ENCODE measurements at places on chromosomes 2 and 18.
A peak's percentile ranks its signal among the peaks of the same experiment; 100 is the strongest.

DNA sequence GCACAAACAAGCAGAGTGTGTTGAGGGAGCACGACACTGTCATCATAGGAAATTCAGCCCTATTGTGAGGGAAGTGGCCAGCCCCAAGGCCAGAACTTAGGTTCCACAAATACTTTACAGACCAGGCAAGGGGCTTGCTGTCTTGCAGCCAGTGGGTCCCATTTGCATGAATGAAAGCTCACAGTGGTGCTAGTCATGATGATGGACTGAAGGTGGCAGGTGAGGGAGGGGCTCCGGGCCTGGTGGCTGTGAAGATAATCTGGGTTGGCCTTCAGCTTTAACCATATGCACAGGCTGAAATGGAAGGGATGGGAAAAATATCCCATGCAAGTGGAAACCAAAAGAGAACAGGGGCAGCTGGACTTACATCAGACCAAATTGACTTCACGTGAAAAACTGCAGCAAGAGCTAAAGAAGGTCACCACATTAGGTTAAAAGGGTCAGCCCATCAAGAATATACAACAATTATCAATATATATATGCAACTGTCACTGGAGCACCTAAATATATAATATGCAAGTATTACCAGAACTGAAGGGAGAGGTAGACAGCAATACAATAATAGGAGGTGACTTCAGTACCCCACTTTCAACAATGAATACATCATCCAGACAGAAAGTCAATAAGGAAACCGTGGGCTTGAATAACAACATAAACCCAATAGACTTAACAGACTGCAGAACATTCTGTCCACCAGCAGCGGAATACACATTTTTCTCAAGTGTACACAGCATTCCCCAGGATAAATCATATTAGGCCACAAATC lies 39.6 kb downstream of the DCDC2C start:
- no peak for DNase-seq

GRCh38 chr2:147099845-147100244 lies 745.0 kb upstream of the ACVR2A start:
- DNase-seq, result no peak

DNA sequence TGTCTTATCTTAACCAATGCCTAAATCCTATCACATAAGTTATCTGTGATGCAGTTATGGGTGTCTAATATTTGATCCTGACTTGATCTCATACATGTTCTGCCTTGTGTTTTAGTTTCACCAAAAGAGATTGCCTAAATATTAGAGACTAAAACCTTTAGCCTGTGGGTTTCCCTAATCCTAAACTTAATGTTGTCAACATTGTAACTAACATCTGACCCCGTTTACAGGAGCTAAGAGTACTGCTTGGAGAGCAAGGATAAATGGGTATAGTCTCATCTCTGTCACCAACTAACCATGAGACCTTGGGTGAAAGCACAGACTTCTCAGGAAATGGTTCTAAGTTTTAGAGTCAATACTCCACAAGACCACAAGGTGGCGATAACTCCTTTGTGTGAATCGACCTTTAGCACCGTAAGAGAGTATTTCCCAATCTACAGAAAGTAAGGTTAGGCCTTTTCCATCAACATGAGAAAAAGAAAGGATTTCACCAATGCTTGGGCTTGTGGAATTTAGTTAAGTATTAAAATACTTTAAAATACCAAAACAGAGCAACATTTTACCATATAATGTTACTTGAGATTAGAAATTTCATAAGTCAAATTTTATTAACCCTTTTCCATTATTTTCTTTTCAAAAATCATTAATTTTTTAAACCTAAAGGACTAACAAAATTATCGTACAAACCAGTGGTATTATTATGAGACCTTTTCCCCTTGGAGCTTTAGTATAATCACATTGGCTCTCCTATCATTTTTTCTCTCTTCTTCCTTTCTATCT lies 60.5 kb downstream of the G6PC2 start:
- peak; percentile 67 for DNase-seq

DNA sequence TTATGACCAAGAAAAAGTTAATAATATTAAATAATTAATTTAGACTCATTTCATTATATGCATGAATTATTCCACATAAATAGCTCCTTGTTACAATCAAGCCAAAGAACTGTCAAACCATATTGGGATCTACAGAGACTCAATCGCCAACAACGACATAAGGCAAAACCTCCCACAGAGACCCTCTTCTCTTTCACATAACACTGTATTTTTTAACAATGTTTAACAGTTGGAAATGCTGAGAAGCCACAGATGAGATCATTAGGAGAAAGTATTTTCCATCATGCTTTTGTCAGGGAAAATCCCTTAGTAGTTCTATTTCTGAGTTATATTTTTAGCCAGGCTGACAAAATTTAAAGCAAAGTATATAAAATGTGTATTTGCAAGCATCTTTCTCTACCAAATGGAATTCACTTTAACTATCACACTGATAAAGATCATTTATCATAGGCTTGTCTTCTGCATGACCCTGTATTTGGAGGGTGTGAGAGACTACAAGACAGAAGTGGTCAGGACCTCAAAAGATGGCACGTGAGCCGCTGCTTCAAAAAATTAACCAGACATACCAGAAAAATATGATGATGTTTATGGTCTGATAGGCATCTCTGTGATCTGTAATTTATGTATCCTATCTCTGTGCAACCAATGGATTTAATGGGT lies 383.8 kb downstream of the NRXN1 start:
- no peak for DNase-seq

GRCh38 chr2:109143214-109144187 lies 14.5 kb downstream of the SH3RF3 start:
- peak; percentile 52 for DNase-seq

DNA sequence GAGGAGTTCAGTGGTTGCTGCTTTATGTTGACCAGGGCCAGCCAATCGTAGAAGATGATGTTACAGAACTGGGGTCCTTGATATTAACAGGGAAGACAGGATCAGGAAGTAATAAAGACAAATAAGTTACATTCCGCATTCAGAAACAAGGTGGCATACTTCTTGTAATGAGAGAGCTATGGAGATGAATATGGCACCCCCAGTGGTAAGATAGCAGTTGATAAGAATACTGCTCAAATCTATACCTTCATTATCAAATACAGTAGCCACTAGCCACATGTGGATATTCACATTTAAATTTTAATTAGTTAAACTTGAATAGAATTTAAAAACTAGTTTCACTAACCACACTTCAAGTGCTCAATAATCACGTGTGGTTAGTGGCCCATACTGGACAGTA lies 290.4 kb upstream of the RBMS1 start:
- DNase-seq, result no peak

- no peak for DNase-seq
These were observed 8.8 kb downstream of the NMUR1 start for GRCh38 chr2:231521443-231521842.

DNA sequence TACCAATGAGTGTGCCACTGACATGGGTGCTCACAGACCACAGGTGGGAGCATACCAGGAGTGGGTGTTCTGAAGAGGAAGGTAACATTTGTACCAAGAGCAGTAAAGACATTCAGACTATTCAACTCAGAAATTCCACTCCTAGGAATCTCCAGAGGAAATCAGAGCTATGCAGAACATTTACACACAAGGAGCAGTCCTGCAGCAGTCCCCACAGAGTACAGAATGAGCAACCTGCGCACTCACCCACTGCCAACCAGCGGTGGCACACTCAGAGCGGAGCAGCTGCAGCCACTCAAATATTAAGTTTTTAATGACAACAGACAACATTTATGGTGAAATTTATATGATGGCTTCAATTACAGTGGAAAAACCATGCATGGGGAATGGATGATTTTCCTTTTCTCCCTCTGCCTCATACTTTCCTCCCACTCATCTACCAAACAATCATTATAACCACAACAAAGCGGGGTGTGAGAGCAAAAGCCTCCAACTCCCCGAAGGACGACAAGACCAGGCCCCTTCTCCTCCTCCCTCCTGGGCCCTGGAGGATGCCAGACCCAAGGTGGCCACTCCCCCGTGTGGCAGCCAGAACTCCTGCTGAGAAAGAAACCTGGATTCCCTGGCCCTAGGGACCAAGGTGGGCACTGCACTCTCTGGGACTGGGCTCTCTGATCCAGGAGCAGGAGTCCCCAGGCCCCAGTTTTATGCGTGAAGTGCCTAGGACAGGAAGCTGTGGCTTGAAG lies 5.4 kb downstream of the HS6ST1 start:
- DNase-seq, result no peak

GRCh38 chr2:119064567-119064966 lies 94.0 kb downstream of the C1QL2 start:
- DNase-seq, result no peak

DNA sequence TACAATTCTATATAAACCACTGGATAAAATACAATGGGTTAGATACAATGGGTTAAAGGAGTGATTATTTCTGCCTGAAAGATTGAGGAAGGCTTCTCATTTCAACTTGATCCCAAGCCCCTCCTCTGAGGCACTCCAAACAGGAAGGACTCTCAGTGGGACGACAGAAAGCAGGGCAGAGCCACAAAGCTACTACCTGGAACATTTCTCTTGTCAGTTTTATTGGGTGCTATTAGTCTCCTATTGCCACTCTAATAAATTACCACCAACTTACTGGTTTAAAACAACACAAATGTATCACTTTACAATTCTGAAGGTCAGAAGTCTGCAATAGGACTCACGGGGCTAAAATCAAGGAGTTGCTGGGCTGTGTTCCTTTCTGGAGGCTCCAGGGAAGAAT lies 146.7 kb downstream of the MREG start:
- no peak for DNase-seq

GRCh38 chr2:24720310-24720709 lies 72.9 kb downstream of the PTRHD1 start:
- no peak for DNase-seq

GRCh38 chr18:55738483-55739114 lies 150.6 kb upstream of the TCF4 start:
- no peak for DNase-seq

DNA sequence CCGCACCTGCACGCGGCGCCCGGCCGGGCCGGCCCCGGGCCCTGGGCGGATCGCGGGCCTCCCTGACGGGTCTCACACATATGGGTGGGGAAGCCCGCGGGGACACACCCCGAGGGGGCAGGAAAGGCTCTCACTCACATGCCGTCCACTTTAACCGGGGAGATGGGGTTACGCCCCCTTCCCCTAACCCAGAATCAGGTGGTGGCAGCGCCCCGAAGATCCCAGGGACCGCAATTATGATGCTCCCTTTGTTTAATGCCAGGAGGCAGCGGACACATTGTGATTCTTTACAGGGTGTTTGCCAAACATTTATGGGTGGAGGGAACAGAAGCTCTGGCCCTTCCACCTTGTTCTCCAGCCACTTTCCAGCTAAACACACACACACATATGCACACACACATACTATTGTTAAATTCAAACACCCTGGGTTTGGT lies 424 bp upstream of the ANKRD44 start:
- DNase-seq, result no peak

DNA sequence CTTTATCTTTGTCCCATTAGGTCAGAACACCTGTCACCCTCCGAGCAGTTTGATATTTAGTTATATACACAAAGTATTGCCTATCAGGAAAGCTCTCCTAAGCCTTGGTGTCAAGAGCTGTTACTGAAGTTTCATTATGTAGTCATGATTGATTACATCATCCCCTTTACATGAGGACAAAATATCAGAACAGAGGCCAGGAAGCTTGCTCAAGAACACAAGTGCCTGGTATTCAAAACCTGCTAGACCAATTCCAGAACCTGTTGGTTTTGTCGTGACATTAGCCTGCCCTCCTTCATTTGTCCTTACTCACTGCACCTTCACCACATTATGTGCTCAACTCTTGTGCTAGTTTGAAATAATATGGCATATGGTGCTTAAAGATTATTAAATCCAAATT lies 377.1 kb downstream of the CDH19 start:
- DNase-seq, result no peak

DNA sequence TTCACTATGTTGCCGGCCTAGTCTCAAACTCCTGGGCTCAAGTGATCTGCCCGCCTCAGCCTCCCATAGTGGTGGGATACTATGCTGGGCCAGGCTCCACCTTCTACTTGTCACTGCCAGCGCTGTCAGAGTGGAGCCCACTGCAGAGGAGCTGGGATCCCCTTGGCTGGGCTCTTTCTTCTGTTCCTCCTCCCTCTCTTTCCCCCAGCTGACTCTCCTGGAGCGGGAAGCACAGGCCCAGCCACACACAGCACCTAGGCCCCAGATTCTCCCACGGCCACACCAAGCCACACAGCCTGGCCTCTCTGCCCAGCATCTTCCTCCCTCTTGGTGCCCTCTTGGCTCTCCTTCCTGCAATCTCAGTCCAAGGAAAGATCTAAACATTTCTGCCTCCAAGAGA lies 3.7 kb upstream of the GAREM2 start:
- DNase-seq, result no peak

- DNase-seq, result no peak
These were observed 121.5 kb upstream of the PDE1A start for GRCh38 chr2:182548031-182548950.

GRCh38 chr2:12685145-12685544 lies 31.6 kb upstream of the TRIB2 start:
- no peak for DNase-seq

DNA sequence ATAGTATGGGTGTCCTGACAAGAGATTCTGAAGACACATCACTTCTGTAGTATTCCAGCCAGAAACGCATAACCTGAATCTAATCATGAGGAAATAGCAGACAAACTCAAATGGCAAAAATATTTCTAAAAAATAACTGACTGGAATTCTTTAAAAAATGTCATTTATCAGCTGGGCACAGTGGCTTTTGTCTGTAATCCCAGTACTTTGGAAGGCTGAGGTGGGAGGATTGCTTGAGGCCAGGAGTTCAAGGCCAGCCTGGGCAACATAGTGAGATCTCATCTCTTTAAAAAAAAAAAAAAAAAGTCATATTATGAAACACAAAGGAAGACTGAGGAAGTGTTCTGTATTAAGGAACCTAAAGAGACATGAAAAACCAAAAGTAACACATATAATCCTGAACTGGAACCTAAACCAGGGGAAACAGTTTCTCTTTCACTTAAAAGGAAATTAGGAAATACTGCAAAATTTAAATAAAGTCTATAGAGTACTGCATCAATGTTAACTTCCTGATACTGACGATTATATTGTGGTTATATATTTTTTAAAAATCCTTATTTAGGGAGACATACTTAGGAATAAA lies 29.9 kb downstream of the SESTD1 start:
- DNase-seq, result no peak

- DNase-seq, result no peak
These were observed 3.0 kb downstream of the VAPA start for GRCh38 chr18:9916808-9917207.

GRCh38 chr2:3282056-3282998 lies 95.3 kb downstream of the EIPR1 start:
- no peak for DNase-seq

DNA sequence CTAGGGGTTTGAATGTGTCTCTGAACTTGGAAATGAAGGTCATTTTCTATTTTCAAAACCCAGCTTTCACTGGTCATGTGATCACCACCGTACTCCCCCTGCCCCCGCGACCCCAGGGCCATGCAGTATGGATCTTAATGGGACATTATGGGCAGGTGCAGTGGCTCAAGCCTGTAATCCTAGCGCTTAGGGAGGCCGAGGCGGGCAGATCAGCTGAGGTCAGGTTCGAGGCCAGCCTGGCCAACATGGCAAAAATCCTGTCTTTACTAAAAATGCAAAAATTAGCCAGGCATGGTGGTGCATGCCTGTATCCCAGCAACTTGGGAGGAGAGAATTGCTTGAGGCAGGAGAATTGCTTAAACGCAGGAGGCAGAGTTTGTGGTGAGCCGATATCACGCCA lies 77.3 kb downstream of the ITGB1BP1 start:
- no peak for DNase-seq

GRCh38 chr2:231190531-231191197 lies 7.8 kb upstream of the ARMC9 start:
- DNase-seq, result no peak
